Left colon (tissue), 2 donors: ENCODE measurements at places on chromosomes 12 and 14.

DNA sequence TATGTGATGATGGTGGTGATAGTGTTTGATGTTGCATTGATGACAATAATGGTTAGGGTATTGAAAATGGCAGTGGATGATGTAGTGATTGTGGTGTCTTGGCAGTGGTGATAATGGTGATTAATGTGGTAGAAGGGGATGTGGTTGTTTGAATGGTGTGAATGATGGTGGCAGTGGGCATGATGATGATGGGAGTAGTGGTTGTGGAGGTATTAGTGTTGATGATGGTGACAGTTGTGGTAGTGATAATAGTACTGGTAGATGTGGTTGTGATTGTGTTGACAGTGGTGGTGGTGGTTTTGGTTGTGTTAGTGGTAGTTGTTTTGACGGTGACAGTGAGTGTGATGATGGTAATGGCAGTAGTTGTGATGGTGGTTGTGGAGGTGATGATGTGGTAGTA lies 1049.0 kb downstream of the VRK1 start:
- DNase-seq = no peak

- no peak for DNase-seq
Measured at GRCh38 chr12:108425238-108425795, 86.2 kb upstream of the CMKLR1 start.

DNA sequence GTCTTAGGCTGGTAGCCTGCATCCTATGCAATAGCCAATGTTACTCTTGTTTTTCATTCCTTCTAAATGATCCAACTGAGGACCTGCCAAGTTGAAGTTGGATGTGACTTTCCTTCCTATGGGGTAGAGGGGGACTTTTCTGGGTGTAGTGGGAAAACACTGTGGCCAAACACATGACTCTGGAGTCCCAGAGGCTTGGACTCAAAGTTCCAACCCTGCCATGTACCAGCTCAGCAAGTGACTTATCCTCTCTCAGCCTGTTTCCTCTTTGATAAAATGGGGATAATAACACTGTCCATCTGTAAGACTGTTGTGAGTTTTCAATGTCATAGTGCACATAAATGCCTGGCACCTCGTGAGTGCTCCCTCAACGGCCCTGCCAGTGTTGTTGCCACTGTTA lies 97.0 kb downstream of the ZFP36L1 start:
- DNase-seq = peak; percentile 3

- DNase-seq = no peak
Measured at GRCh38 chr14:54890788-54891187, 11.8 kb downstream of the GCH1 start.

GRCh38 chr12:96195845-96196451 lies 1.8 kb downstream of the ELK3 start:
- no peak for DNase-seq

- DNase-seq = no peak
Measured at GRCh38 chr12:49824895-49825294, 3.3 kb downstream of the NCKAP5L start.

GRCh38 chr14:33454022-33454595 lies 496.8 kb downstream of the EGLN3 start:
- no peak for DNase-seq

DNA sequence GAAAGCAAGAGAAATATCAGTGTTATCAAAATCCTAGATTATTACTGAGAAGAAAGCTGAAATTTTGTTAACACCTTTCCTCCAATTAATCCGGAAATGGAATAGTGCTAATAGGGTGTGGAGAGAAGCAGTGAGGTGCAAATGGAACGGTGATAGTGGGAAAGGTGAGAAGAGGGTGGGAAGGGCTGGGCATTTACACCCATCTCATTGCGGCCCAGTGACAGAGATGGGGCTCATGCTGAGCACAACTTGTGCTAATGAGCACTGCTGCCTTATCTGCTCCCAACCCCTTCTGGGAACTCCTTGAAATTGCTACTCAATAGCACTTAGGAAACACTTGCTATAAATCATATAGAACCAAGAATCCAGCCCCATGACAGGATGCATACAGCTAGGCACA lies 94.4 kb downstream of the PTPRR start:
- DNase-seq = no peak

- no peak for DNase-seq
Measured at GRCh38 chr12:42235426-42235825, 2.6 kb downstream of the YAF2 start.

DNA sequence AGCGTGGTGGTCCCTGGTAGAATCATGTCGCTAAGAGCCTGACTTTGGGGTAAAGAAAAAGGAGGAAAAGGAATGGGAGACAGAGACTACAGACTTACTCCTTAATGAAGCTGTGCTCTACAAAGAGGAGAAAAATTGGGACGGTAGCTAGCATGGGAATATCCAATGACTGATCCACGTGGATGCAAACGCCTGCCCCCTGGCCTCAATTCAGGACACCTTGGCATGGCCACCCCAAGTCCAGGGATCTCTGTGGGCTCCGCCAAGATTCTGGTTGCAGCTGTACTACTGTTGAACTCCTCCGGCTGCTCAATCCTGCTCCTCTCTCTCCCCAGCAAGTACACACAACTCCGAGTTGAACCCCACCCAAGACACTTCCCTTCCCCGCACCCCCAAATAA lies 70.5 kb upstream of the DIO3 start:
- no peak for DNase-seq

GRCh38 chr12:110301065-110301806 lies 20.2 kb downstream of the ATP2A2 start:
- DNase-seq = no peak

GRCh38 chr12:22709292-22709691 lies 84.3 kb downstream of the ETNK1 start:
- no peak for DNase-seq

GRCh38 chr14:69700575-69700974 lies 66.4 kb upstream of the SRSF5 start:
- DNase-seq = no peak

DNA sequence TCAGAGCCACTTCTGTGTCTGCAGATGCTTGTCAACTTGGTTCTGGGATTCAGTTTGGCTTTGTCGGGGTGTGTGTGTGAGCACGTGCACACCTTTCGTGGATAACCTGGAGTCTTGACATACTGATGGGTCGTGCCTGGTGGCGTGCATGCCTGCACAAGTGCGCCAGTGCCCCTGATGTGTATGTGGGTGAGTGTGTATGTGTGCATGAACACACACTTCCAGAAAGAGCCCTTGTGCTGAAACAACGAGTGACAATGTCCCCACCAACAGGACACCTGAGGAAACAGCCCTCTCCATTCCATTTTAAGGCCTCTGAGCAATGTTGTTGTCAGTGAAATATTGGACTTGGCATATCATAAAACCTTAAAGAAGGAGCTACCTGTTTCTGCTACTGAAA lies 53.9 kb downstream of the SMUG1 start:
- no peak for DNase-seq

DNA sequence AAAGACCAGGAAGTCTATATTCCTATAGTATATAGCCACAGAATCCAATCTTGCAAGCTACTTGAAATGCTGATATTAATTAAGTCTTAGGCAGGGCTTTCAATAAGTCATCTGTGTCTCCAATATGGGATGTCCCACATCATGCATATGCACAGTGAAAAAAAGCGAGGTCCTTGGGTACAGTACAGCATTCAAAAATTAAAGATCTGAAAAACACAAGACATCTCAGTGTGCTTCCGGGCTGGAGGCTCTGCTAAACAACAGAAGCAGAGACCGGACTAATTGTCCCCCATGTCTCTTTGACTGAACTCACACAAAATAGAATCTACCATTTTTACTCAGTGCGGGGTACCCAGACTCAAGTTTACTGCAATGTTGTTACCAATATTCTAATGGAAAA lies 156.0 kb downstream of the DAD1 start:
- no peak for DNase-seq

- DNase-seq = peak; percentile 79
Measured at GRCh38 chr12:12803186-12803585, 10.0 kb upstream of the DDX47 start.

GRCh38 chr12:2166696-2167095 lies 113.9 kb downstream of the CACNA1C start:
- no peak for DNase-seq

DNA sequence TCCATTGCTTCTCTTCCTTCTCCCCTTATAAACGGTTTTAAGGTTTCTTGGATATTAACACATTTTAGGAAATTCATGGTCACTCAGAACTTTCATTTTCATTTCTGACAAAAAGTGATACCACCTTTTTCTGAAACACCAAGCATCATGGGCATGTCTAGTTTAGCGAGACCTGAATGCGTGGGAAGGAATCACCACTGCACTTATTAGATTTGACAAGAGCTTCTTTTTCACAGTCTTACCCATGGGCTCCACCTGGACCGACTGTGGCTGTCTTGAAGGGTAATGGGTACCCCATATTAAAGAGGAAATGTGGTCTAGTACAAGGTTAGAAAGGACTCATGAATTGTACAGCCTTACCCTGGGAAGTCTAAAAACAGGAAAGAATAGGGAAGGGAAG lies 95.4 kb downstream of the KCNK10 start:
- DNase-seq = no peak

DNA sequence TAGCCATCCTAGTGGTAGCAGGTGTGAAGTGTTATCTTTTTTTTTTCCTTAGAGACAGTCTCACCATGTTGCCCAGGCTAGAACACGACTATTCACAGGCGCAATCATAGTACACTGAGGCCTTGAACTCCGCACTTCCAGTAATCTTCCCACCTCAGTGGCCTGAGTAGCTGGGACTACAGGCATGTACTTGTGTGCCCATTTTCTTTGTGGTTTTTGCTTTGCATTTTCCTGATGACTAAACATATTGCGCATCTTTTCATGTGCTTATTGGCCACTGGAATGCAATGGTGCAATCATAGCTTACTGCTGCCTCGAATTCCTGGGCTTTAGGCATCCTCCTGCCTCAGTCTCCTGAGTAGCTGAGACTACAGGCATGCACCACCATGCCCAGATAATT lies 33.3 kb upstream of the GCH1 start:
- DNase-seq = no peak

GRCh38 chr14:89899917-89900663 lies 54.4 kb downstream of the EFCAB11 start:
- DNase-seq = no peak

GRCh38 chr12:52167526-52167925 lies 24.3 kb downstream of the KRT80 start:
- no peak for DNase-seq

DNA sequence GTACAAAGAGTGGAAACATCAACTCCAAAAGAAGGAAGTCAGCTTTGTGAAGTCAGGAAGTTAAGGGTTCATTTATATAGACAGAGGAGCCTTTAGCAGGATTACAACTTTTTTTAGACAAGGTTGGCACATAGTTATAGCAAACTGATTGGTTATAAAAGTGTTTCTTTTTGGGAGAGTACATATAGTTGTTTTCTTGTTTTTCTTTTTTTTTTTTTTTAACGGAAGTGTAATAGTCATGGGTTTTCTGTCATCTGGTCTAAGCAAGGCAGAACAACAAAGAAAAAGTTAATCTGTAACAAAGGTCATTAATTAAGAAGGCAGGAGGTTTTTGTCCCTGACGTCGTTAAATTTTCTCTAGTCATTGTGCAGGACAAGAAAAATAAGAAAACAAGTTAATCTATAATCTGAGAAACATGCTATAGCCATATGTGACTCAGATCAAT lies 13.0 kb upstream of the MFAP5 start:
- DNase-seq = no peak

- DNase-seq = peak; percentile 47
Measured at GRCh38 chr12:122366685-122367475, 55.6 kb downstream of the CLIP1 start.

DNA sequence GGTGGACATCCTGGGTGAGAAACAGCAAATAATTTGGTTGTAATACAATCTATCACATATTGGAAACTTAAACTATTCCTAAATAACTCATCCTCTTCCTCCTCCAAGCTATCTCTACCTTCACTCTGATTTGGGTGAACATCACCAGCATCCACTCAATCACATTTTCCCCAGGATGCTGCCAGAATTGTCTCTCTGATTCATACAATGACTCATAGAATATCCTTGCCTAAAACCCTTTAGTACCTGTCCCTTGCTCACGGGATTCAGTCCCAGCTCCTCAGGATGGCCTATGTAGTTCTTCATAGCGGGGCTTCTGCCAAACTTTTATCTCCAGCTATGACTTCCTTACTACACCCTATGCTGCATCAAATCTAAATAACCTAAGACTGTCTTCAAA lies 146.8 kb downstream of the EMP1 start:
- DNase-seq = no peak

- DNase-seq = no peak
Measured at GRCh38 chr14:21589317-21589716, 9.4 kb upstream of the OR10G3 start.

GRCh38 chr12:3302401-3303041 lies 188.5 kb upstream of the PRMT8 start:
- DNase-seq = no peak

- no peak for DNase-seq
Measured at GRCh38 chr12:31783996-31784645, 55.3 kb upstream of the AMN1 start.

GRCh38 chr12:53676656-53677015 lies 753 bp upstream of the ATP5MC2 start:
- DNase-seq = peak; percentile 48

GRCh38 chr12:131736446-131737149 lies 25.7 kb downstream of the SFSWAP start:
- no peak for DNase-seq

DNA sequence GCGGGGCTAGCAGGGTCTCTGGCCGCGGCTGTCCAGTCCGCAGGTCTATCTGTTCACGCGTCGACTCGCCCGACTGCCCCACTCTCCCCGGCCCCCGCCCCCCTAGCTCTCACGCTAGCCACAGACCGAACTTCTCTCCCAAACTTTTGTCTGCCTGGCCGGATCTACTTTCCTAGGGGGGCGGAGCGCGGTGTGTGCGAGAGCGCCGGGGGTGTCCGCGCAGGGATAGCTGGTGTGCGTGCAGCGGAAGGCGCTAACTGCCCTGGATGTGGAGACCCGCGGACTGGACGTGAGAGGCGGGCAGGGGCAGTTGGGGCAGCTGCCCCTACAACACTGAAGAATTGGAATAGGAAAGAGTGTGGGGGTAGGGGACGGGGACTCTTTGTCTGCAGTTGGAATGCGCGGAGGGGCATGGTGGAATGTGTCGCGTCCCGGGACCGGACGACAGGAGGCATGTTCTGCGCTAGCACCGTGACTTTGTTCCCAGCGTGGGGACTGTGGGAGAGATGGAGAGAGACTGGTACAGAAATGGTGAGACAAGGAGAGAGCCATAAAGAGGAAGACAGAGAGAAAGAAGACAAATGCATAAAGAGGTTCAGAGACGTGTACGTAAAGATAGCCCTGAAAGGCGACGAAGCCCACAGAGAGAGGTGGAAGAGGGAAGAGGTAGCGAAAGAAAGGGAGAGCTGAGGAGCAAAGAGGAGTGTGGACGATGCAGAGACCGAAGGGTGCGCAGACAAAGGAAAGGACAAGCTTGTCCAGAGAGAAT lies at the start of gene AJUBA:
Gene AJUBA (minus strand): TSS at position 75 of the 769 bp plus-strand sequence. CDS start 285 bp downstream, outside the sequence.
- peak; percentile 90 for DNase-seq

- DNase-seq = no peak
Measured at GRCh38 chr14:36508418-36509068, 11.5 kb downstream of the NKX2-1 start.

- peak; percentile 14 for DNase-seq
Measured at GRCh38 chr14:104217486-104218360, 79.3 kb downstream of the KIF26A start.
